ENCODE measurements at places on chromosomes 11 and 22.
A peak's percentile ranks its signal among the peaks of the same experiment; 100 is the strongest.

DNA sequence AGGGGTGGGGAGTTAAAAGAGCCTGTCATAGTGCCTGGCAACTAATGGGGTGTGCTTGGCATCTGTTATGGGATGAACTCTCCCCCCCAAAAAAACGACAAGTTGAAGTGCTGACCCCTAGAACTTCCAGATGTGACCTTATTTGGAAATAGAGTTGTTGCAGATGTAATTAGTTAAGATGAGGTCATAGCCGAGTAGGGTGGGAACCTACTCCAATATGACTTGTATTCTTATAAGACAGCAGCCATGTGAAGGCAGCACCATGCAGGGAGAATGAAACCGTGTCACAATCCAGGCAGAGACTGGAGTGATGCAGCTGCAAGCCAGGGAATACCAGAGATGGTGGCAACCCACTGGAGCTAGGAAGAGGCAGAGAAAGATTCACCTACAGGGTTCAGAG lies 394.5 kb downstream of the TENM4 start:
- no peak for DNase-seq

GRCh38 chr11:1295591-1295990 lies 13.8 kb downstream of the TOLLIP start:
- DNase-seq: no peak

DNA sequence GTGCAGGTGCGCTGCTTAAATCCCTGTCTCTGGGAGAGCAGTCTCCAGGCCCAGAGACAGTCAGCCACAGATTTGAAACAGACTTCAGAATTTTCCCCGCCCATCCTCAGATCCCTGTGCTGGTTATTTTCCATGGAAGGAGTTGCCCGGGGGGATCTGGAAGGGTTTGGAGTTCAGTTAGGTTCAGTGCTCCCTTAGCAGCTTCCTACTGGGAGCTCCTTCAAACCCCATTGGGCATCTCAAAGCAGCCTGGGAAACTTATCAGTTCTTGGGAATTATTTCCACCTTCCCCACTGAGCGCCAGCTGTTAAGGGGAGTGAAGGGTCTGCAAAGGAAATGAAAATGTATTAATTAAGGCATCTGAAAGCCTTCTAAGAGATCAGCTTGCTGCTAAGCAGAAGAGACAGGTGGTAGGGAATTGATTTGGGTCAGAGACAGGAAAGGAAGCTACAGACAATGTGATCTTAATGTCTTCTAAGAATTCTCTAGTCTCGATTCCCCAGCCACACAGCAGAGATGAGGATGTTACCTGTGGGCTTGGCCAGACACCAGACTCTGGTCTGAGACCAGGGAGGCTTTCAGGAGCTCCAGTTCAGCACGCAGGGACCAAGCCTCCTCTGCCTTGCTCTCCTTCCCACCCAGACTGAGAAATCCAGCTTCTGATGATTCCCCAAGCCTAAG lies 106.2 kb upstream of the TBCEL start:
- no peak for DNase-seq

- DNase-seq: no peak
These were observed 86.5 kb downstream of the MYEOV start for GRCh38 chr11:69380451-69380901.

DNA sequence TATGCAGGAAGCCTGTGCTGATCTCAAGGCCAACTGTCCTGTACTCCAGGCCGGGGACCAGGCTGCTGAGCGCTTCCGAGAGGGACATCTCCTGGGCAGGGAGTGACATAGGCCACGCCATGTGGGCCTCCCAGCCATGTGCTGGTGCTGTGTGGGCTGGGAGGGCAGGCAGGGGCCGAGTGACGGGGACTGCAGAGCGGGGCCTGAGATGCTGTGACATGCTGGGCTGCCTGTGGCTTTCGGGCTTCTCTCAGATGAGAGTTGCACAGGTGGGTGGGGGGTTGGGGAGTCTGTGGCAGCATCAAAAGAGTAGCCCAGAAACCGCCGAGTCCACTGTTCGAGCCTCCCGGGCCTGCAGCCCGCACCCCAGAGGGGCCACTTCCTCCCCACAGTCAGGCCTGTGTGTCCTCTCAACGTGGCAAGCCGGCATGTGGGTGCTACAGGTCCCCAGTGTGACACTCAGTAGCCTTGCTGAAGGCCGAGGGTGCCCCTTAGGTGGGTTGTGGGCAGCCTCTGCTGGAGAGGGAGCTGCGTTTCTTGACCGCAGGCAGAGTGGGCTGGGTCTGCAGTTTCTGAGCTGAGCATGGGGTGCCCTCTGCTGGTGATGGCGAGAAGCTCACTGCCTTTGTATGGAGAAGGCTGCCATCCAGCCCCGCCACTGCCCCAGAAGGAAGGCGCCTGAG lies 101.2 kb downstream of the BCR start:
- DNase-seq: peak; percentile 66

GRCh38 chr22:37176464-37177061 lies 11.5 kb downstream of the C1QTNF6 start:
- DNase-seq: no peak

- DNase-seq: no peak
These were observed 37.2 kb downstream of the PARVA start for GRCh38 chr11:12414611-12415010.

DNA sequence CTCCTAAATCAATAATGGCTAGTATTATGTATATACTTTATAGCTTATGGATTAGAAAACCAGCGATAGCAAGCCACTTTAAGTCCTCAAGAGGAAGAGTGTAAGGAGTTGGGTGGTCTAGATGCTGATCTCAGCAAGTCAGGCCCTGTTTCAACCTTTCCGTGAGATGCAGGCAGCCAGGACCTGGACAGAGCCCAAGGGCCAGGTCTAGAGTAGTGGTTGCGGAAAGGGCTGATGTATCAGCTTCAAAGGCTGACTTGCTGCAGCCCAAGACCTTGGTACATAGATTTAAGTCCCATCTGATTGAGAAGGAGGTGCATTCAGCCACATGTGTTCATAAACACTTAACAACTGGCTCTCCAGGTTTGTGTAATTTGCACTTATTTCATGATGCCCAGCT lies 33.4 kb downstream of the FLI1 start:
- no peak for DNase-seq

DNA sequence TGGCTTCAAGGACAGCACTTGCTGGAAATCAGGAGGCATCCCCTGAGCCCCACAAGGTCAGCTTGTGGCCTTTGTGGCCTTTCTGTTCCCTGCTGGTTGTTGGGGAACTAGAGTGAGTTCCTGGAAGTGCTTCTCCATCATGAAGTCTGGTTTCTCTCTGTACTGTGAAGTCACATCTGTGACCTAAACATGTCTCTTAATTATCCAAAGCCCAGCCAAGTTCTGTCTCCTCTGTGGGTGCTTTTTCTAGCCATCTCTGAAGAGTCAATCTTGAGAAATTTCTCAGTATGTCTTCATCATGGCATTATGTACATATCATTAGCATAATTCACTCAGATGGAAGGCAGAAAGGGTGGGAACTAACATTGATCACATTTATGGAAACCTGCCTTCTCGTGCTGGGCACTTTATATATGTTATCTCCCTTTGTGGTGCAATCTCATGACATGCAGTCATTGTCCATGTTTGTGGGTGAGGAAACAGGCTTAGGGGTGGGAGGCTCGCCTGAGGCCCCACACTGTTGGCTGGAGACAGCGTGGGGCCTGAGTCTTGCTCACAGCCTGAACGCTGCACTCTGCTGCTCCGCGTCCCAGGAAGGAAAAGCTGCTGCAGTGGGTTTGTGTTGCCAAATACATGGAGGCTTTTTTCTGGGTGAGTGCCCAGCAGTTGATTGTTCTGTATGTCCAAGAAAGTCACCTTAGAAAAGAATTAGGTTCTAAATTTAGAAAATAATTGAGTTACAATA lies 24.6 kb downstream of the IGHMBP2 start:
- DNase-seq: no peak

DNA sequence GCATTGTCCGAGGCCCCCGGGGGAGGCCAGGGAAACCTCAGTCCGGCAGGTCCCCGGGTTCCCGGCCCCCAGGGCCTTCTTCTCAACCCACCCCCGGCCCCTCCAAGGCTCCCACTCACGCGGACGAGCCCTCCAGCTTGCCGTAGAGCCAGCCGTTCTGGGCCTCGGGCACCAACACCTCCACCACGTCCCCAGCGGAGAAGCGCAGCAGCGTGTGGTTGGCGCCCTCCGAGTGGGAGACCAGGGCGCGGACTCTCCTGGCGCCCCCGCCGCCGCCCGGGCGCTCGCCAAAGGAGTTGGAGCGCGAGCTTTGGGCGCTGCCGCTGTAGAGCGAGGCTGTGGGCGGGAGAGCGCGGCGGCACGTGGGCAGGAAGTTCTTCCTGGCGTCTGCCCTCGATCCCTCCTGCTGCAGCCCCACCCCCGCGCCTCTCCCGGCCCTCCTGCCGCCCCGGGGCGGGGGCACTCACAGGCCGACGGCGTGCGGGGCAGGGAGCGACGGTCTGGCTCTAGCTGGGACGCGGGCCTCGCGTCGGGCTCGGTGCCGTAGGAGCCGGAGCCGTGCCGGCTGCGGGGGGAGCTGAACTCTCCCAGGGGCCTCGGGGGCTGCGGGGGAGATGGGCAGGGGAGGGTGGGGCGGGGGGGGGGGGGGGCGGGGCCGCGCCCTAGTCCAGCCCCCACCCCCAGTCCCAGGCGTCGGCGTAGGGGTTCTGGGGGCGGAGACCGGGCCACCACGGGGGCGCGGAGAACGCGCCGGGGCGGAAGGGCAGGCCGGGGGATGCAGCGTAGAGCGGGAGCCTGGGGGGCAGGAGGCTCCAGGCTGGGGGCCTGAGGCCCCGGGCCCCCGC lies 4.9 kb upstream of the SLC16A8 start:
- DNase-seq: no peak

DNA sequence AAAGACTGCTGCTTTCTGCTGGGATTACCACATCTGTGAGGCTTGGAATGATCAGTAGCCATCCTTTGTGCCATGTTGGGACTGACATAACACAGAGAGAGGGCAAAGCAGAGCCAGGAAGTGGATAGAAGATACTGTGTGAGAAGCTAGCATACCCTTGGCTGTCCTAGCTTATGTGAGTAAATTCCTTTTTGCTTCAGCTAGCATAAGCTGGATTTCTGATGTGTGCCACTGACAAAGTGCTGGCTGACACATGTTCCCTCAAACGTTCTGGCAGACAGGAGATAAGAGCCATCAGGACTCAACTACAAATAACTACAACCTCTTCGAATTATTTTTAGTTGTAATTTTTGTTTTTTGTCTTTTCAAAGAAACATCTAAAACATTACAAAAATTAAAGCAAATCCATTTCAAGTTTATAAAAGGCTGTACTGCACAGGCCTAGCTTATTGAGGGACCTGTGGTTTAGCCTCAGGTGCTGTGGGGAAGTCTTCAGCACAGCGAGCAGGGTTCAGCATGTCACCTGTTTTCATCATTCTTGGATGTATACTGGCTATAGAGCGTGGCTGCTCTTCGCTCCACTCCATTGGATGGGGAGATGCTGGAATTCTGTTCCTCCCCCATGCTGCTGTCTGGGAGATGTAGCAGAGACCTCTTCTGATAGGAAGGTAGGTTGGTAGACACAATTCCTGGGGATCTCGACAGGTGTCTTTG lies 120.9 kb downstream of the SWAP70 start:
- DNase-seq: no peak

GRCh38 chr11:44596525-44597276 lies 31.2 kb downstream of the CD82 start:
- peak; percentile 12 for DNase-seq

- no peak for DNase-seq
These were observed 8.0 kb upstream of the SERPIND1 start for GRCh38 chr22:20765938-20766337.

GRCh38 chr11:12234221-12234620 lies 123.8 kb downstream of the MICAL2 start:
- DNase-seq: no peak

- DNase-seq: no peak
These were observed 12.6 kb upstream of the P2RY6 start for GRCh38 chr11:73259406-73260126.

DNA sequence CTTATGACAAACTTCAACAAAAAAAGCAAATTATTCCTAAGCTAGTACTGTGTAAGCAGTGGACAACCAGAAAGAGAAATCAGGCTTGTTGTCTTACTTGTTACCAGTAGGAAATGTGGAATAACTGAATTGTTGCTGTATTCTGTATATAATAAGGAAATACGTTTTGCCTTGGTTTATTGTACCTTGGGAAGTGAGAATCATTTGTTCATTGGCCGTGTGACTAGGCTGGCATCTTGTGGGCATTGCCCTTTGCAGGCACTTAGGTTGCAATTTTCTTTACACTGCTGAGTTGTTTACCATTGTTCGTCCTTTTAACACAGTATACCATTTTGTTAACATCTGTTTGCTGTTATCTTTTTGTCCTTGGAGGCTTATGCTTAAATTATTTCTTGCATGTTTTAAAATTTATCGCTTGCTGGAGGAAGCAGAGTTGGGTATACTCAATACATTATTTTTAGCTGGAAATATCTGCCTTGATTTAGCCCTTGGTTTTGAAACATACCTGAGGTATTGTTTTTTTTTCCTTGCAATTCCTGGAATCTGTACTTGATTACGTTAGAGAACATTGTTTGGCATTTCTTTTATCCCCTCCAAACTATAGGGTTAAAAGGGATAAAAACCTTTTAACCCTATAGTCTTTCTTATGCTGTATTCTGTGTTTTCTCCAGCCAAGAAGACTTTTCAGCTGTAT lies 109.3 kb downstream of the DDX10 start:
- no peak for DNase-seq

GRCh38 chr11:95898782-95899181 lies 25.1 kb downstream of the MTMR2 start:
- DNase-seq: no peak

- DNase-seq: peak; percentile 64
These were observed 16.7 kb downstream of the ATG2A start for GRCh38 chr11:64900263-64900678.

GRCh38 chr11:61018059-61018458 lies 46.6 kb downstream of the CD6 start:
- DNase-seq: no peak

GRCh38 chr11:69301455-69302401 lies 7.8 kb downstream of the MYEOV start:
- DNase-seq: no peak

GRCh38 chr11:32427935-32428664 lies 7.2 kb downstream of the WT1 start:
- DNase-seq: no peak

GRCh38 chr11:111098091-111098490 lies 147.4 kb upstream of the POU2AF2 start:
- no peak for DNase-seq

- DNase-seq: no peak
These were observed 38.3 kb upstream of the BRSK2 start for GRCh38 chr11:1351278-1351937.

GRCh38 chr11:7436657-7437056 lies 48.6 kb upstream of the OLFML1 start:
- no peak for DNase-seq

- no peak for DNase-seq
These were observed 96.2 kb downstream of the PDHX start for GRCh38 chr11:35012467-35013191.

GRCh38 chr11:106400949-106401570 lies 323.6 kb downstream of the AASDHPPT start:
- no peak for DNase-seq

GRCh38 chr11:13924801-13925327 lies 37.7 kb upstream of the SPON1 start:
- no peak for DNase-seq

- DNase-seq: no peak
These were observed 711 bp upstream of the PHF21B start for GRCh38 chr22:45010532-45010900.

Data from activated T-helper 1 cell treated with anti-CD3 and anti-CD28 coated beads, Interleukin-2, amount 50 U/mL, for 16 hours (primary cell).